ENCODE measurements at places on chromosomes 12 and 14. TPM values are rescaled to one million over a fixed set of nuclear protein-coding genes. Genes with fewer than 3 reads are reported as not detected.

Gene GPR135
- polyA plus RNA-seq, result 7.4 TPM

Gene KIF26A
- polyA plus RNA-seq, result 6.4 TPM

Gene SELPLG
- 1.3 TPM for polyA plus RNA-seq

Gene AKAP3
- polyA plus RNA-seq, result 2.6 TPM

Gene PLEKHG3
- polyA plus RNA-seq, result 83.8 TPM

Gene KRT3
- polyA plus RNA-seq, result not detected

Gene GPR162
- polyA plus RNA-seq, result 25.8 TPM

Gene FSCB
- polyA plus RNA-seq, result not detected

Gene RDH5
- polyA plus RNA-seq, result 36.1 TPM

Gene PMCH
- 0.91 TPM for polyA plus RNA-seq

Gene IFT81
- 61.2 TPM for polyA plus RNA-seq

Gene ADAM21
- 0.93 TPM for polyA plus RNA-seq

Gene ARMH4
- 82.8 TPM for polyA plus RNA-seq

Gene KCNJ8
- 19.0 TPM for polyA plus RNA-seq

Gene PTGER2
- polyA plus RNA-seq, result 5.4 TPM

Gene CDC42BPB
- polyA plus RNA-seq, result 88.6 TPM

Gene ARHGAP9
- polyA plus RNA-seq, result 2.6 TPM

Gene WNT5B
- polyA plus RNA-seq, result 5.5 TPM

Gene ZNF740
- polyA plus RNA-seq, result 82.9 TPM

Gene WSCD2
- 9.1 TPM for polyA plus RNA-seq

Gene LRTM2
- 0.62 TPM for polyA plus RNA-seq

Gene DNAJC22
- 30.2 TPM for polyA plus RNA-seq

Gene TMCC3
- 42.9 TPM for polyA plus RNA-seq

Gene TAS2R9
- not detected for polyA plus RNA-seq

All from left kidney (tissue), 8 donors.